ENCODE measurements at places on chromosomes 2 and 18. TPM values are rescaled to one million over a fixed set of nuclear protein-coding genes. Genes with fewer than 3 reads are reported as not detected.

The L3MBTL4 gene
- total RNA-seq = 13.1 TPM

The CTDP1 gene
- total RNA-seq = 17.8 TPM

The VWA3B gene
- total RNA-seq = 1.3 TPM

The SLC19A3 gene
- total RNA-seq = 3.1 TPM

The NT5DC4 gene
- total RNA-seq = not detected

The ALPP gene
- not detected for total RNA-seq

The FSIP2 gene
- 11.0 TPM for total RNA-seq

The GALNT14 gene
- total RNA-seq = 16.0 TPM

The MALL gene
- 1.3 TPM for total RNA-seq

All from parietal lobe (tissue), 2 donors.